Kidney (tissue), 22 donors: ENCODE measurements at places on chromosomes 12 and 14. TPM values are rescaled to one million over a fixed set of nuclear protein-coding genes. Genes with fewer than 3 reads are reported as not detected.

The FAM222A gene
- total RNA-seq = 3.7 TPM

The EIF2S3B gene
- total RNA-seq = 1.5 TPM

DNA sequence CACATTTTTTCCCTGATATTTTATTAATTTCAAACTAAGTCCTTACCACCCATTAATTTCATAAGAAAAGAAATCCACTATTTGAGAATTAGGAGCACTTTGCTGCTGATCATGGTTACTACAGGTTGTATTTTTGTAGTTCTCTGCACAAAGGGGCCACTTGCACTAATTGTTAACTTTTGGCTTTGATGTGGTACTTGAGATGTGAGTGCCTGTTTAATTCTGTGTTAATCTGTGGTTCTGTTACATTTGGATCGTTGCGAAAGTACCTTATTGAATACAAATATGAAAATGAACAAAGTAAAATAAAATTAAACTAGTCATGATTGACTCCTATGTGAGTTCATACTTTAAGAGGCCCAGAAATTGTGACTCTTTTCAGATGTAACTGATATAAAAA lies 374.9 kb upstream of the RGS6 start:
- no peaks in the 10 kb centered on the region for H3K4me1 ChIP-seq
- no peak overlapping the region for H3K27ac ChIP-seq
- H3K4me3 ChIP-seq = no peak overlapping the region
- no peaks in the 10 kb centered on the region for H3K36me3 ChIP-seq
- H3K27me3 ChIP-seq = no peaks in the 10 kb centered on the region
- no peak for DNase-seq

GRCh38 chr14:32028599-32028998 lies 48.5 kb upstream of the ARHGAP5 start:
- H3K4me3 ChIP-seq = no peak overlapping the region
- no peaks in the 10 kb centered on the region for H3K4me1 ChIP-seq
- H3K27ac ChIP-seq = no peak overlapping the region
- H3K27me3 ChIP-seq = no peaks in the 10 kb centered on the region
- DNase-seq = no peak

DNA sequence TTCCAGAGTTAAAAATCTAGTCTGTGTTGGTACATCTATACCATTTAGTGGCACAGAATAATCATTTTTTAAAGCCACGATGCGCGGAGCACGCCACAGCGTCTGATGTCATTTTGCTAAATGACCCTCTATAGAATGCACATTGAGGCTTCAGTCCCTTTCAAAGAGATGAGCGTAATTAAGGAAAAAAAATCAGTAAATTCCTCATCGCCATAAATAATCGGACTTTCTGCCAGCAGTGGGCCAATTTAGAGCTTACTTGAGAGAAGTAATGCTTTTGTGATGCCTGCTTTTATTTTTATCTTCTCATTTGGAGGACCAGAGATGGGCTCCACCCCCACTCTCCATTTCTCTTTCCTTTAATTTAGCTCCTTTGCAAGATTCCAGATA lies 4.0 kb downstream of the ASCL1 start:
- no peak overlapping the region for H3K4me3 ChIP-seq
- DNase-seq = no peak
- no peak overlapping the region for H3K27ac ChIP-seq
- no peaks in the 10 kb centered on the region for H3K4me1 ChIP-seq
- H3K27me3 ChIP-seq = peaks cover 75% of the 10 kb centered on the region
- H3K36me3 ChIP-seq = no peaks in the 10 kb centered on the region

DNA sequence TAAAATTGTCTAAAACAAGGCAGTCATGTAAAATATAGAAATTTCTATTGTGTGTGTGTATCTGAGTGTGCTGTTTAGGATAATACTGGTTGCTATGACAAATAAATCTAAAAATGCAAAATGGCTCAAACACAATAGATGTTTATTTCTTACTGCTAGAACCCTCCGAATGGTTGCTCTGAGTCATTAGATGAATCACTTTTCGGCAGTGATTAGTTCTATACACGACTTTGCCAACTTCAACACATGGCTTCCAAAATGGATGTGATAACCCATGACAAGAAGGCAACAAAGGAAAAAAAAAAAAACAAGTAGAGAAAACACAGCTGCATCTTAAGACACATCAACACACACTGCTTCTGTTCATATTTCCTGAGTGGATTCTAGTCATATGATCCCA lies 729.2 kb downstream of the AACS start:
- DNase-seq = no peak
- no peaks in the 10 kb centered on the region for H3K27me3 ChIP-seq
- no peaks in the 10 kb centered on the region for H3K36me3 ChIP-seq
- no peak overlapping the region for H3K27ac ChIP-seq
- no peaks in the 10 kb centered on the region for H3K4me1 ChIP-seq

DNA sequence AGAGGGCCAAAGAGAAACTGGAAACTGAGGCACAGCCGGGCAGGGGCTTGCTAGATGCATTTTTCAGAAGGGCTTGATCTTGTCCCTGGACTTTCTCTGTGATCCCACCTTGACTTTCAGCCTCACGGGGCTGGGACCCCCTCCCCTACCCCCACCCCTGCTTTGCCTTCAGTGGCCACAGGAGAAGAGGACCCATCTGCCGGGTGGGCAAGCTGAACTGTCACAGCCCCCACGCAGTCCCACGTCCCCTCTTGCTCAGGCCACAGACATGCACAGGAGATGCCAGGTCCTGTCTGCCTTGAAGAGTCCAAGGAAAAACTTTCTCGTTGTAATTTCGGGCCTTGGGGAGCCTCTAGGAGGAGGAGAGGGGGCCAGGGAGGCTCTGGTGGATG lies 158.9 kb downstream of the KIF26A start:
- H3K27me3 ChIP-seq = no peaks in the 10 kb centered on the region
- H3K4me1 ChIP-seq = no peaks in the 10 kb centered on the region
- no peak overlapping the region for H3K27ac ChIP-seq
- H3K4me3 ChIP-seq = no peak overlapping the region
- DNase-seq = no peak

GRCh38 chr14:56202256-56202655 lies 84.0 kb downstream of the PELI2 start:
- DNase-seq = no peak
- no peak overlapping the region for H3K27ac ChIP-seq
- no peak overlapping the region for H3K4me3 ChIP-seq
- H3K36me3 ChIP-seq = no peaks in the 10 kb centered on the region
- peaks cover 9% of the 10 kb centered on the region for H3K4me1 ChIP-seq
